ENCODE measurements at places on chromosomes 7 and 10.
A peak's percentile ranks its signal among the peaks of the same experiment; 100 is the strongest.

GRCh38 chr10:59757966-59758365 is 4.7 kb upstream of the MRLN start:
- DNase-seq, result no peak

GRCh38 chr7:28503396-28503795 is 91.1 kb downstream of the CREB5 start:
- DNase-seq, result no peak

- DNase-seq, result no peak
Observed at GRCh38 chr10:44828508-44829142, 82.5 kb upstream of the TMEM72 start.

DNA sequence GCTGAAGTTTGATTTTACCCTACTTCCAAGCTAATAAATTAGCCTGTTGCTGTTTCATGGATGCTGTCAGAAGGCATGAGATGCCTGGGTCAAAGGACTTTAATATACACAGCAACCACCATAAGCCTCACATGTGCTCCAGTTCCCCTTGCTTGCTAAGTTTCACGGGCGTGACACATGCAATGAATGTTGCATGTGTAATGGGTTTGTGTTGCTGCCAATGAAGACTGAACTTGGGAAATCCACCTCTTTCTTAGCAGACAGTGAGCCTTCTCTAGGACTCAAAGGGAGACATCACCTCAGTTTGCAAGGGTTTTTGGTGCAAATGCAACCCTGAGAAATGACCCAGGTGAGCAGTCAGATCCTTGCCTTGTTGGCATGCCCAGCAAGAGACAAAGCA is 505.5 kb upstream of the PODXL start:
- DNase-seq, result peak; percentile 22

GRCh38 chr7:157389951-157390730 is 53.3 kb downstream of the DNAJB6 start:
- DNase-seq, result no peak

- DNase-seq, result no peak
Observed at GRCh38 chr10:11457336-11457735, 154.1 kb downstream of the USP6NL start.

- DNase-seq, result no peak
Observed at GRCh38 chr7:25863005-25863728, 288.8 kb upstream of the NFE2L3 start.

- no peak for DNase-seq
Observed at GRCh38 chr7:117916309-117916708, 43.1 kb upstream of the CTTNBP2 start.

DNA sequence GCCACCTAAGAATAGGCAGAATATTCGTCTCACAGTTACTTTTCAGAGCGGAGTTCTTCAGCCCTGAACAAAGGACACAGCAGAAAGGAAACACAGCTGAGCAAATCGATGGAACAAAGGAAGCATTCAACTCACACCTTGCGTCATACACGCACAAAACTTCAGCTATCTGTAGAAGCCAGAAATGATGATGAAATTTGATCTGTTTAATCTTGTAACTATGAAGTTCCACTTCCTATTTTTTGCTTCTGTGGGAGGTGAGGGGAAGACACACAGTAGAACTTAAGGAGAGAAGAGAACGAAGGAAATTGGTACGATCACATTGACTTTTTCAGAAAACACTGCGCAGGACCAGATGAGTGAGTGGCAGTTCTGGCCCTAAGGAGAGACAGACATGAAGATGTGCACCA is 26.2 kb downstream of the FAM171A1 start:
- DNase-seq, result peak; percentile 16

DNA sequence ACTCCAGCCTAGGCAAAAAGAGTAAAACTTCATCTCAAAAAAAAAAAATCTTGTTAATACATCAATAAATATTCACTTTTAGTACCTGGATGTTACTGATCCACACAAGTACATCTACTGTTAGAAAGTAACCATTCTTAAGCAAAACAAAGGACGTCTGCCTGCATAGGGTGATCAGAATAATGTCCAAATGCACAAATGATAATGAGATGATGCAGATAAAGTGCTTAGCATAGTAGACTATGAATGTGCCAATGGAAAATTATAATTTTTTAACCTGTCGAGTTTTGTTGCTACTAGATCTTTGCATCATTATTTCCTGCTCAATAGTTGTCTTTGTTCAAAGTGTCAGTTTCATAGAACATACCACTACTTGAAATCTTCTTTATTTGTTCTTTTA is 109.6 kb upstream of the IMMP2L start:
- DNase-seq, result no peak

GRCh38 chr7:2702594-2702957 is 14.6 kb downstream of the AMZ1 start:
- no peak for DNase-seq

- DNase-seq, result no peak
Observed at GRCh38 chr10:6200734-6201515, 1.8 kb upstream of the PFKFB3 start.

- DNase-seq, result no peak
Observed at GRCh38 chr7:65307651-65308299, 65.9 kb upstream of the ZNF92 start.

GRCh38 chr7:129168231-129169021 is 20.0 kb upstream of the SMO start:
- DNase-seq, result no peak

DNA sequence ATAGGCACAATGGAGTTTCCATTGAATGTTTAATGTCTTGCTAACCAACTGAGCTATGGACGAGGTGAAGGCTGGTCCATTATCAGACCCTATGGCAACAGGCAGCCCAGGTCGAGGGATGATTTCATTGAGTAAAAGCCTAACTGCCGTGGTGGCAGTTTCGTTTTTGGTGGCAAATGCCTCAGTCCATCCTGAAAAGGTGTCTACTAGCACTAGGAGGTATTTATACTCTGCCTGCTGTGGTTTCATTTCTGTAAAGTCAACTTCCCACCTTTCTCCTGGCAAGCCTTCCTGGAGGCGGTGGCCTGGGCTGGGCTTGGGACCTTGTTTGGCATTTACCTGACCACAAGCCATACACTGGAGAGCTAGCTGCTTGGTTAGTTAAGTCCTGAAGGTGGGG is 75.8 kb downstream of the PRR15 start:
- DNase-seq, result no peak

- no peak for DNase-seq
Observed at GRCh38 chr7:101754424-101755159, 62.8 kb upstream of the CUX1 start.

- no peak for DNase-seq
Observed at GRCh38 chr10:107054469-107055156, 109.9 kb downstream of the SORCS1 start.

GRCh38 chr10:11560076-11560709 is 51.3 kb downstream of the USP6NL start:
- no peak for DNase-seq

DNA sequence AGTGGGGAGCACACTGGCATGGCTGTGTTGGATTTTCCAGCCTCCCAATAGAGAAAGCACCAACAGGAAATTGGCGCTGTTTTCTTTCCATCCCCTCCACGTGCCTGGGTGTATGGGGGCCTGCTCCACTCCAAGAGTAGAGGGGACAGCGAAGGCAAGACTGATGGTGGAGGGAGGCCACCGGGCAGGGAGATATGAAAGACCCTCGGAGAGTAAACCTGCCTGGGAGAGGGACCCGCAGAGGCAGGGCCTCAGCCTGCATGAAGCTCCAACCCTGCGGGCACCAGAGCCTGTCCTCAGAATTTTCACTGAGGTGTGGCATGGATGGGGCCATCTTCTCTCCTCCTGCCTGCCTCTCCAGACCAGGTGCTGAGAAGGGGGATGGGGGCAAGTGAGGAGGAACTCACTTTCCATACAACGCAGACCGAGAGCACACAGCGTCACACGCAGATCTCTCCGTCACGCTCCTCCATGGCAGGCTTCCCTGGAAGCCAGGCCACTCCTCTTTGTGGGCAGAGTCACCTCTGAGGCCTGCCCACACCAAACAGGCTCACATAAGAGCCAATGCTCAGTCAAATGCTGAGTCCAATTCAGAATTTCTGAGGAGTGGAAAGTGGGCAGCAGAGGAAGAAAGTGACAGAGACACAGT is 18.8 kb downstream of the ANXA11 start:
- DNase-seq, result no peak

DNA sequence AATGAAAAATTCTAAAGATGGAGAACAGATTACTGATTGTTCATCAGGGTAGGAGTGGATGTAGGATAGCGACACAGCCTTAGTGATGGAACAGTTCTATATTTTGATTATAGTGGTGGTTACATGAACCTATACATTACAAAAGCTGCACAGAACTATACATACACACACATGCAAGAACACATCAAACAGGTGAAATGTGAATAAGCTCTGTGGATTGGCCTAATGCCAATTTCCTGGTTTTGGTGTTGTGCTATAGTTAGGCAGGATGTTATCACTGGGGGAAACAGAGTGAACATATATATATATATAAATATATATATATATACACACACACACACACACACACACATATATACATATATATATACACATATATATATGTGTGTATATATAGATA is 76.4 kb upstream of the PIK3CG start:
- no peak for DNase-seq

DNA sequence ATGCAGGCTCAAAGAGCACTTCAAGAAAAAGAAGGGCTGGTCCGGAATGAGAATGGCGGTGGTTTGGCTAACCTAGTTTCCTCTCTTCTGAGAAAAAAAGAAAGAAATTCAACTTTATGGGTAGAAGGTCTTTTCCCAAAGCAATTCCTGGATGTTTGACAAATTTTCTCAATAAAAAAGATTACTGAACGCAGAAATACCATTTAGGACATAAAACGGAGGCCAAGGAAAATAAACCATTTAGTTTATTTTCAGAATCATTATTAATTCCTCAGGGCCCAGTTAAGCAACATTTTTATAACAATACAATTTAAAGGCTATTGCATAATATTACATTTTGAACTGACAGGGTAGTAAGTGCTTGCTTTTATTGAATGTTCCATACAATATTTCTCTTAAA is 284.6 kb upstream of the ANKRD30A start:
- DNase-seq, result no peak

DNA sequence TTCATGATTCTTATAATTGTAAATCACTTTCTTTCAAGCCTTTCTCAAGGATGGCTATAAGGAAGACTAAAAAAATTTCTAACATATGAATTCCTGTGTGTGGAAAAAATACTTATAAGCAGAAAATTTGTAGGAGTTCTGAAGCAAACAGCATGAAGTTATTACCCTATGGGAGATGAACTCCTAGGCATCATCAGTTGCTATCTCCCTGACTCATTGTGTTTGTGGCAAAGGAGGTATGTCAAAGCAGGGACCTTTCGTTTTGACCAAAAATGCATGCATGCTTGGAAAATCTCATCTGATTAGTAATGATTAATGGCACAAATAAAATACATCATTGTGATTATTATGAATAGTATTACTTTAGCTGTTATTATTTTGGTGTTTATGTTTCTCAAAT is 59.4 kb downstream of the CALCR start:
- no peak for DNase-seq

GRCh38 chr10:43904844-43905243 is 256.2 kb upstream of the ZNF32 start:
- no peak for DNase-seq

DNA sequence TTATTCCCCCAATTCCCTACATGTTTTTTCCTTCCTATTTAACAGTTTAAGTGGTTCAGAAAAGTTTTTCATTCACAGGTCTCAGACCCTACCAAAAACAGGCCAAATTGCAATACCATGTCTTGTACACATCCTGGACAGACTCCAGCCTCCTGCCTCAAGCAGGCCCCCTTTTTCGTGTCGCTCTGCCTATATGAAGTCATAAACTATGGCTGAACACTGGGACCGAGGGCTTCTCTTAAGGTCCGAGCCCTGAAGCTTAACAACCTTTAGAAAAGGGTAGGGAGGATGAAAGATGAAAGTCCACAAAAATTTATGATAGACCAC is 1.4 kb downstream of the FBXW4 start:
- no peak for DNase-seq

DNA sequence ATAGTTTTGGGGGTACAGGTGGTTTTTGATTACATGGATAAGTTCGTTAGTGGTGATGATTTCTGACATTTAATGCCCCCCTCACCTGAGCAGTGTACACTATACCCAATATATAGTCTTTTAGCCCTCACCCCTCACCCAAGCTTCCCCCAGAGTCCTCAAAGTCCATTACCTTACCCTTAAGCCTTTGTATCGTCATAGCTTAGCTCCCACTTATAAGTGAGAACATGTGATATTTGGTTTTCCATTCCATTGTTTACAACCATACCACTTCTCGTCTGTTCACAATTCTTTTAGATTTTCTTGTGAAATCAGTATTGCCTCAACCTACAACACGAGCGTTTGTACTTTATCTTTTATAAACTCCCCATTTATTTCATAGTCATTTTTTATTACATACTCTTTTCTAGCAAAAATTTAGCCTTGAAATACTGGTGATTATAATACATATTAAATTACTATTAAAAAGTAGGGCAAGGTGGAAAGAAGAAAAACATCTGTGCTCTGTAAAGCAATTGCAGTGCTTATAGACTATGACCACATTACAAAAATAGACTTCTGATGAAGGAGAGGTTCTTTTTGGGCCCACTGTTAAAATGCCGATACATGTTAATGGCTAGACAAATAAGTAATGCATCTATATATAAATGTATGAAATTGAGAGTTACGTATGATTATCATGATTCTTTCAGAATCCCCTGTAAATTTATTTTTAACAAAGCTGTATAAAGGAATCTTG is 164.8 kb downstream of the THSD7A start:
- no peak for DNase-seq

GRCh38 chr10:34808801-34809745 is 6.0 kb downstream of the PARD3 start:
- no peak for DNase-seq

- no peak for DNase-seq
Observed at GRCh38 chr10:24254180-24254579, 45.2 kb downstream of the KIAA1217 start.

GRCh38 chr10:15453457-15453856 is 82.4 kb upstream of the FAM171A1 start:
- DNase-seq, result no peak

DNA sequence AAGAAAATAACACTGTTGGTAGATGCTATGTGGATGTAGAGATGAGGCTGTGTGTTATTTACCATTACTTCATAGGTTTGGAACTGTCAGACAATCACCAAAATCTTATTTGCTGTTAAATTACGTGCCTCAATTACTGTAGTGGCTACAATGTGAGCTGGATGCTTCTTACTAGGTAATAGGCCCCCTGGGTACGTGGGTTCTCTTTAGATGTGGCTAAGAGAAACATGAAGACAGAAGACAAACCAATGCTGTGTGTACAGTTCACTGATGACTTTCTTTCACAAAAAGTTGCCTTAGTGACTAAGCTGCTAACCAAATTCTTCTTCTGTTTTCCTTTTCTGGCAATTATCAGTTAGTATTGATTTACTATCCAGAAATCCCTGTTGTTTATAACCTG is 144.6 kb downstream of the SEMA3E start:
- DNase-seq, result no peak
